Right lobe of liver (tissue), 6 donors: ENCODE measurements at places on chromosomes 4 and X. TPM values are rescaled to one million over a fixed set of nuclear protein-coding genes. Genes with fewer than 3 reads are reported as not detected.

GRCh38 chr4:173367946-173368345, 2.8 kb upstream of the SAP30 start:
- no peak for DNase-seq

GABRG1 gene
- total RNA-seq: not detected

MFAP3L gene
- total RNA-seq: 84.3 TPM

PLP1 gene
- not detected for total RNA-seq

- no peak for DNase-seq
Measured at GRCh38 chrX:96551322-96551872, 133.2 kb upstream of the DIAPH2 start.

DNA sequence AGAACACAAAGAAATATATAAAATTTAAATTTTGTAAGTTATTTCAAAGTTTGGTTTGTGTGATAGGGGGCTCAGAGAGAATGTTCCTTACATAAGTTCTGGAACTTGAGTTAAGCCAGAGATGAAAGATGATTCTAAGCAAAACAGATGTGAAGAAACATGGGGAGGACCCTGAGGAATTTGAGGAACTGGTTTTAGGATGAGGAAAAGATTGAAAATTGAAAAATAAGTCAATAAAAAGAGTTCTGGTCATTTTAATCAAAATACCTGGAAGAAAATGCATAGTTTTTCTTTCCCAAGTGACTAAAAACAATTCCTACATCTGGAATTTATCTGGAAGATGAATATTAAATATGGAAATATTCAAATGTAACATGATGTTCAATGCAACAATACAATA, 37.4 kb downstream of the HELQ start:
- no peak for DNase-seq

- no peak for DNase-seq
Measured at GRCh38 chrX:110409925-110410324, 51.3 kb downstream of the RTL9 start.

JCHAIN gene
- total RNA-seq: 39.7 TPM

CMC4 gene
- total RNA-seq: 4.3 TPM

DNA sequence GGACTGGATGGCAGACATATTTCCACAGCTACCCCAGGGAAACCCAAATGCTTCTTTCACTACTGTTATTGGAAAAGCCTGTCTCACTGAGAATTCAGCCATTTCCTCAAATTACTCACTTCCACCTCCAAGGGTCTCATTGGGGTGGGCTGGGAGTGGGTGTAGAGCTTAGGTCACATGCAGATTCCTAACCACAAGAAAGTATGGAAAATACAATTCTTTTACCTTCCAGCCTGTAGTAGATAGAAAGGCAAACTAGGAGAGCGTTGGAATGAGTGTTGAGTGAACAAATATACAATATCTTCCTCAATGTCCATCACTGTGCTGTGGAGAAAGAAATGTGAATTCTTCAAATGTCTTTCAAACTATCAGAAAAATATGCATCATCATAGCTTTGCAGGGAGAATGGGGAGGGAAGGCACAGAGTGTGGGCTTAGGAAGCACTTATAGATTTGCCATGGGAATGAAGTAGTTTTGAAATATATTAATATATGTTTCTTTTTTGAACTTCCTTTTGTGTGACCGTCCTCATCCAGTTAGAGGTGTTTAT, 245.3 kb upstream of the JADE1 start:
- no peak for DNase-seq

DNA sequence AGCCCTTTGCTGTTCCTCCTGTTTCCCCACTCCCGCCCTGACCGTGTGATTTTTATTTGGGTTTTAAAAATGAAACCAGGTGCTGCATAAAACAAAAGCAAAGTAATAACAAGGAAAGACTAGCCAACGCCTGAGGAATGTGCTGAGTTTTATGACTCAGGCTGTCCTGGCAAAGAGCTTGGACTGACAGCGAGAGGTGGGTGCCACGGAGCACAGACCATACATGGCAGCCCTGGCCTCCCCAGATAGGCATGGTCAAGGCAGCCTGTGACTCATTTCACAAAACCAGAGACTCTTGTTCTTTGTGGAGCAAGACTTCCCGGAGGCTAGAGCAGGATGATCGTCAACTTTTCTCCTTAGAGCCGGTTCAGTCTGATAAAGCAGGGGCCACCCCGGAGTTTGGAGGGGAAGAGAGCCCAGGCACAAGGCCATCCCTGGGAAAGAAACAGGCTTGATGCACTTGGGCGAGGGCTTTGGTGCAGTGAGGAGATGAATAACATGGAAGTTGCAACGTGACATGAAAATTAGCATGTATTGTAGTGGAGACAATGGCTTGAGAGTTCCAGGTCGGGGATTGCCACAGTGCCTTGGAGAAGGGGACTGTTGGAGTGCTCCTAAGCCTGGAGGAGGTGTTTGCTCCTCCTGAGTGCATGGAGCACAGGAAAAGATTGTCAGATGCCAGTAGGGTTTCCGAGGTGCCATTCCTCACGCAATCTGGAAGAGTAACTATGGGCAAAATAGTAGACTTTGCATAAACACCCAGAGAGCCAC, 54.8 kb downstream of the C4orf51 start:
- no peak for DNase-seq

DNA sequence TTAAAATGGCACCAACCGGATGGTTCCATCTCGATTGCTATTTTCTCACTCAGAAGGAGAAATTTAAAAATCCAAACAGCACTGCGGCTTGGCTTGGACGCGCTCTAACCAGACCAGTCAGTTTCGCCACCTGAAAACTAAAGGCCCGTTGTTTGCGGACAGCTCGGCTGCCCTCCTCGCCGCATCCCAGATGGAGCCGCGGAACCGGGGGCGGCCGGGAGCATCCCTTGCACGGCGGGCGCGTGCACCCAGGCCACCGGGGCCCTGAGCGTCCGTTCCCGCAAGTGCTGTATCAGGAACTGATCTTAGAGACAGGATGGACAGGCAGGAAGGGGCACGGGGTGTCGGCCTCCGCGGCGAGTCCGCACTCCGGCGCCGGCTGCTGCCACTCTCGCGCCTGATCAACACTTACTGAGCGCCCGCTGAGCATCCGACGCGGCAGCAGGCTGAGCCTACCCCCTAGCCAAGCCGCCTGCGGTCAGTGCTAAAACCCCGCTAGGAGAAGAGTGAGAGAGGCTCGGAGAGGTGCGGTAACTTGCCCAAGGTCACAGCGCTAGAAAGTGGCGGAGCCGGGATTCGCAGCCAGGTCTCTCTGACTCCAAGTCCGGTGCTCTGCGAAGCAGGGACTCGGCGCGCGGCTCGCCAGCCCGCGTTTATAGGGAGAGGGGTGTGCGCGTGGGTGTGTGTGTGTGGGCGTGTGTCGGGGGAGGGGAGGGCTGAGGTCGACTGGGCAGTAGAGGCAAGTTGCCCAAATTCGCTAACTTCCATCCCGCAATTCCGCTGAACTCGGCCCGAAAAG, at the start of gene CITED1:
TSS of gene CITED1 (minus strand) at position 629 of the 799 bp plus-strand sequence. CDS start 3,045 bp downstream, outside the sequence.
- DNase-seq: no peak

- no peak for DNase-seq
Measured at GRCh38 chr4:16263056-16263455, 36.8 kb upstream of the TAPT1 start.

DNA sequence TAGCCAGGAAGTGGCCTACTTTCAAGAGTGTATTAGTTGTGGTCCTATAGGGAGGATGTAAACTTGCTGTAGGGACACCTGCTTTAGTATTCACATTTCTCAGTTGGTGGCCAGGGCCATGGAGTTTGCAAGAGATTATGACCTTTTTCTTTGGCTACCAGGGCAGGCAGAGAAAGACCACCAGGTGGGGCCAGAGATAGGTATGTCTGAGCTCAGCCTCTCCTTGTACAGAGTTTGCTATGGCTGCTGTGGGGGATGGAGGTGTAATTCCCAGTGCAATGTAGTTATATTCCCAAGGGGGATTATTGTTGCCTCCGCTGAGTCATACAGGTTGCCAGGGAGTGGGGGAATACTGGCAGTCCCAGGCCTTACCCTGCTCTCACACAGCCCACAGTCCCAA, 26.3 kb upstream of the DACH2 start:
- no peak for DNase-seq

- DNase-seq: no peak
Measured at GRCh38 chr4:153402366-153402765, 57.9 kb downstream of the MND1 start.

POU4F2 gene
- not detected for total RNA-seq

DNA sequence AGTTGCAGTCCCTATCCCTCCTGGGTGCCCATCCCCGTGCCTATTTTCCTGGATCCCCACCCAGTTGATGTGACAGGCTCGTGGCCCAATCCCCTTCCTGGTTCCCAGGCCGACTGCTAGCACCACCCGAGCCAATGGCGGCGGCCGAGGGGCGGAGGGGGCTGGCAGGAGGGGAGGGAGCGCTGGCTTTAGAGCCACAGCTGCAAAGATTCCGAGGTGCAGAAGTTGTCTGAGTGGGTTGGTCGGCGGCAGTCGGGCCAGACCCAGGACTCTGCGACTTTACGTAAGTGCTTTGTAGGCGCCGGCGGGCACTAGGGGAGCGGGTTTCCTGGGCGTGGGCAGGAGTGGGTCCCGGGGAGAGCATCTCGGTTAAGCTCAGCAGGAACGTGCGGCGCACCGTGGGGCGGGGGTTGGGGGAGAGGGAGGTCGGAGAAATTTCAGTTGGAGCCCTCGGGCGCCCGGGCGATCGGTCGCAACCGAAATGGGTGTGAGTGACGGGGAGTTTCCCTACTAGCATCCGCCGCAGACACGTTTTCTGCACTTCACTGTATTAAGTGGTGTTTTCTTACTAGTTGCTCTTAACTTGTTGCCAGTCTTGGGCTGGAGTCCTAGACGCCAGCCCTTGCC, at the start of gene PLS3:
TSS of gene PLS3 (plus strand) at position 197 of the 627 bp plus-strand sequence. CDS start 49,077 bp downstream, outside the sequence.
- DNase-seq: peak; percentile 90

DNA sequence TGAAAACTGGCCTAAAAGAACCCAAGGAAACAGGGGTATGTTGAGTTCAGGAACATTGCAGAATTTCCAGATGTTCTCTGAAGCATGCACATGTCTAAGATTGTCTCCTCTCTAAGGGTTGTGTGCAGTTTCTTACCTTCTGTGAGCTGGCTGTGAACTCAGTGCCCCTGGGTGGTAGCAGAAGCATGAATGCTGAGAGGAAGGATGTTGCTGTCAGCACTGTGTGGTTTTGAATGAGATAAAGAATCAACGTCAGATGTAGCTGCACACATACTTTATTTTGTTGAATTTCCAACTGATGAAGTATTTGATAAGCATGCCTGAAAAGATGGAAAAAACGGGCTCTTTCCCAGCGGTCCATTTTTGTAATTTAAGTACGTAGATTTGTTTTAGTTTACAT, 23.8 kb upstream of the CD38 start:
- DNase-seq: no peak

- no peak for DNase-seq
Measured at GRCh38 chr4:445410-445809, 53.5 kb downstream of the ZNF721 start.

- no peak for DNase-seq
Measured at GRCh38 chrX:13279279-13280018, 40.4 kb downstream of the ATXN3L start.

DNA sequence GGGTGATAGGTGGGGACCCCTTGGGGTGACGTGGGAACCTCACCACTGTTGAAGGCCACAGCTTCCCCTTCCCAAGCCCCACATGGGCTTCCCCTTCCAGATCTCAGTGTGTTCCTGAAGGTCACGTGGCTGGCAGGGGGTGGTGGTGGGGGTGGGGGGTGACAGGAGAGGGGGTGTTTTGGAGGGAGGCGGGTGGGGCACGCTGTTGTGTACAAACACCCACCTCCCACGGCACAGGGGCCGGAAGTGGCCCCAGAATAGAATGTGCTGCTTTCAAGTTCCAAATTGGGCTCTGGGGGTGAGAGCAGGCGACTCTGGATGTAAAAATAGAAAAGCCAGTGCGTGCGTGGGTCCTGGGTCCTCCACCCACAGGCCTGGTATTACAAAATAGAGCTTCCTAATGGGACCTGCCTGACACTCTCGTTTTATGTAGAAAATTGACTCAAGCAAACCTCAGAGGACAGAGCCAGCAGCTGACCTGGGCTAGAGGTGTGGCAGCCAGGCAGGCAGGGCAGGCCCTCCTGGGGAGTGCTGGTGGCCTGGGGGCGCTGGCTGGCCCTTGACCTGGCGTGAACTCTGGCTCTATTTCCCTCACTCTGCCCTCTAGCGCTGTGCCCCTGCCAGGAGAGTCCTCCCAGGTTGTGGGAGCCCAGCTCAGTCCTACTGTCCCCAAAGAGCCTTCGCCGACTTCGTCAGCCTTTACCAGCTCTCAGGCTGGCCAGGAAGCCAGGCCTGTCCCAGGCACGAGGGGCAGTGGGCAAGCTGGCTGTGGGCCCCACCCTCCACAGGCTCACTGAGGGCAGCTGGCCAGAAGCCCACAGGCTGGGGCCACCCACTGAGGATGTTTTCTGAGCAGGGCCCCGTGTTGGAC, 5.4 kb upstream of the SH3BP2 start:
- peak; percentile 62 for DNase-seq

GRCh38 chrX:106450405-106450804, 161.4 kb upstream of the RADX start:
- DNase-seq: no peak

GRCh38 chr4:7031558-7032449, 11.4 kb upstream of the TADA2B start:
- DNase-seq: no peak

PGAM4 gene
- not detected for total RNA-seq
